Iris pigment epithelial cell (primary cell): ENCODE measurements at places on chromosomes 3 and 15.

GRCh38 chr3:173913397-173913796, 515.9 kb downstream of the NLGN1 start:
- peak; percentile 57 for DNase-seq

- no peak for DNase-seq
These were observed 82.7 kb upstream of the SELENOK start for GRCh38 chr3:53974324-53974723.

DNA sequence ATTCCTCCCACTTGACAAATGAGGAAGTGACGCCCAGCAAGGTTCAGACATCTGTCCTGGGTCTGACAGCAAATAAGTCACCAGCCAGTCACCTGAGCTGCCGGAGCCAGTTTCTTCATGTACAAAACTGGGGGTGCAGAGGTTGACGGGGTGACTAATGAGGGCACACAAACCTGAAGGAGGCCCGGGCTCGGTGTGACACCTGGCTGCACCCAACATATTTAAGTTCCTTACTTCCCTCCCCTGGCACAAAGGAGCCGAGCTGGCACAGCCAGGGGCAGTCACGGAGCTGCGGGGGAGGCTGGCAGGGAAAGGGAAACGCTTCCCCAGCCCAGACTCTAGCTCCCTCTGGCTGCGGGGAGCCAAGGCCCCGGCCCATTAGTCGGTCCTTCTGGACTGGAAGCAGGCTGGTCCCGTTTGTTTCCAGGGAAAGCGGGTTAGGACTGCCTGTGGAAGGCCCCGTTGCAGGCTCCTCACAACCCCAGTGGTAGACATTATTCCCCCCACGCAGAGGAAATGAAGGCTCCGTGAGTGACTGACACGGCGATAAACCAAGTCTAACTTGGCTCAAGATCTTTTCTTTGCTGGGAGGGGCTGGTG, 2.3 kb downstream of the FBXL22 start:
- no peak for DNase-seq

DNA sequence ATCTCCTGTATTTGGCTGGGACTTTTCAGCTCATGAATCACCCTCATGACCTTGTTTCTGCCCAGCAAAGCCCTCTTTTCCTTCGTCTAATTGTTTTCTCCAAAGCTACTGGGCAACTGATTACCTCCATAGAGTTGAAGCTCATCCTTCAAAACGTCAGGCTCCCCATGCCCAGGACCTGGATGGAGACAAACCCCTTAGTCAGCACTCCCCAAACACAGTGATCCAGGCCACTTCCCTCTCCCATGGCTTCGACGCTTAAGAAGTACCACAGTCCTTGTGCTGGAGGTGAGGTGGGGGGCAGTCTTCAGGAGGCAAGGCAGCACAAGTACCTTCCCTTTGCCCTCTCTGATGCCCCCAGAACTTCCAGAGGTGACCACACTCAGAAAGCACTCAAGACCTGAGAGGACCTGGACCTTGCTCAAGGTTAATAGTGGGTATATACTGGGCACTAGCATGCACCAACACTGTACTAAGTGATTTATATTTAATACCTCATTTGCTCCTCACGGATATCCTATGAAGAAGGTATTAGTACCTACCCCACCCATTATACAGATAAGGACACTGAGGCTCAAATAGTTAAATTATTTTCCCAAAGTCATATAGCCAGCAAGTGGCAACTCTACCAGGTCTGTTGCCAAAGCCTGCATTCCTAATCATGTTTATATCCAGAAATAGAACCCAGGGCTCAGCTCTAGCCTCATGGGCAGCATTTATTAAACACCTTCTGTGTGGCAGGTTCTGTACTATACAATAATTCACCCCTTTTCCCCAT, 16.5 kb downstream of the TMEM40 start:
- no peak for DNase-seq

- DNase-seq, result no peak
These were observed 208.6 kb downstream of the GAP43 start for GRCh38 chr3:115831864-115832263.
